D721Med (cell line): ENCODE measurements at places on chromosomes 16 and 17.

DNA sequence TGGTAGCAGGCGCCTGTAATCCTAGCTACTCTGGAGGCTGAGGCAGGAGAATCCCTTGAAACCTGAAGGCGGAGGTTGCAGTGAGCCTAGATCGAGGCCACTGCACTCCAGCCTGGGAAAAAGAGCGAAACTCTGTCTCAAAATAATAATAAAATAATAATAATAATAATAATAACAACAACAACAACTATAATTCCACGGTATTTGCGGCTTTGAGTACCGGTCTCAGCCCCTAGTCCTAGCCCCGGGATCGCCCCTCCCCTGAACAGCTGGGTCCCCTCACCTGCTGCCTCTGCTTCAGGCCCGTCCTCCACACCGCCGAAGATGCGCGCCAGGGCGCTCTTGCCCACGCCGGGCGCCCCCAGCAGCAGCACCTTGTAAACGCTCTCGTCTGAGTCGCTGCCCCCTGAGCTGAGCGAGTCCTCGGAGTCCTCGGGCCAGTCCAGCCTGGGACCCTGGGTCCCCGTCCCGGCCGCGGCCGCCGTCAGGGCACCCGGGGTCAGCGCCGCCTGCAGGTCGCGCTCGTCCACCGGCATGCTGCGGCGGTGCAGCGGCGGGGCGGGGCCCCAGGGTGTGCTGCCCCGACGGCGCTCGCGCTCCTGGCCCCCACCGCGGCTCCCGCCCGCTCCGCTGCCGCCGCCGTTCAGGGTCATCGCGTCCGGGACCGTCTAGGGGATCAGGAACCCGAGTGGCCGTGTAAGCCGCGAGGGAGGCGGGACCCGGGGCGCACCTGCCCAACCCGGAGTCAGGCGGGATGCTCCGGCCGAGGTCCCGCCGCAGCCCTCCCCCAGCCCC lies 611 bp downstream of the RRAD start:
- no peak for DNase-seq

- no peak for DNase-seq
These were observed 87.8 kb downstream of the SMG6 start for GRCh38 chr17:2215616-2216364.

DNA sequence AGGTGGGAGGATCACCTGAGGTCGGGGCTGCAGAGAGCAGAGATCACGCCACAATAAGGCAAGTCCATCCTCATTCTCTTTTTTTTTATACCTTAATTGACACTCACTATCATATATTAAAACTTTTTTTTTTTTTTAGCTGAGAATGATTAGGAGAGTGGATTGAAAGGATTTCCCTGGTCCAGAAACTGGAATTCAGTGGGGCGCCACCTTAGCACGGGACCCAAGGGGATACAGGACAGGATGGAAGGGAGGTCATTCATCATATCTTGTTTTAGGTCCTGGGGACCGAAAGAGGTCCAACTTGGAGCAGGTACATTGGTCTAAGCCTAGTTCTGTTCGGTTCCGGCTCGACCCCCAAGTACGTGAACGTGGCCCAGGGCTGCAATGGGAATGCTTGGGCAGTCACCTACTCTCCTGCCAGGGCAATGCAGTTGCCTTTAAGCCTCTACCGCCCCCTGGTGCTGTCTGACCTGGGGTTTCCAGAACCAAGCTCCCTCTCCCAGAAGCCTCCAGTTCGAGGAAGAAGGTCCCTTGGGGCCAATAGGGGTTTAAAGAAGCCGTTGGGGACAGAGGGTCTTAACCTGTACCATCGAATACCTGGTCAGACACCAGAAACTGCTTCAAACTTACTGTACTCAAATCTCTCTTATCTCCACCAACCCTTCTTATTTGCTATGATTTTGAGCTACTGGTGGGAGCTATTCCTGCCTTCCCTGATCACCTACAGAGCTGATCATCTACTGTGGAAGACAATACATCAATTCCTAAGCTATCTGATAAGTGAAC lies 19.9 kb upstream of the GPATCH8 start:
- peak; percentile 41 for DNase-seq

GRCh38 chr17:17645961-17646360 lies 35.3 kb upstream of the RAI1 start:
- no peak for DNase-seq

DNA sequence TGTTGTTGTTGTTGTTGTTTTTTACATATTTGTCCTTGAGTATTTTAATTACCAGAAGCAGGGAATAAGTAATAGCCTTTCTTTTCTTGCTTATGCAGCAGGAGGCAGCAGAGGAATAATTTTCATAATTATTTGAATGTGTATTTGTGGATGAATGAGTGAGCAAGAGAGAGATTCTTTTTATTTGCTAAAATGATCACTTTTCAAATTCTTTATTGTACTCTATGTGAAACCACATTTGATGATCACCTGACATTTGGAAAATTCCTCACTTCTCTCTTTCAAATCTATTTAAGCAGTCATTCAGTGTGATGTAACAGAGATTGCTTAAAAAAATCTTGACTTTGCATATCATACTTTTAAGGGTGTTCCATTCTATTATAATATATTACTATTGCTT lies 223.6 kb downstream of the BCAS3 start:
- DNase-seq = no peak

- no peak for DNase-seq
These were observed 10.4 kb downstream of the PRSS54 start for GRCh38 chr16:58284469-58284868.

GRCh38 chr16:85359147-85359822 lies 247.0 kb upstream of the CIBAR2 start:
- DNase-seq = no peak

- DNase-seq = no peak
These were observed 207.9 kb upstream of the RBFOX1 start for GRCh38 chr16:7124701-7125100.

DNA sequence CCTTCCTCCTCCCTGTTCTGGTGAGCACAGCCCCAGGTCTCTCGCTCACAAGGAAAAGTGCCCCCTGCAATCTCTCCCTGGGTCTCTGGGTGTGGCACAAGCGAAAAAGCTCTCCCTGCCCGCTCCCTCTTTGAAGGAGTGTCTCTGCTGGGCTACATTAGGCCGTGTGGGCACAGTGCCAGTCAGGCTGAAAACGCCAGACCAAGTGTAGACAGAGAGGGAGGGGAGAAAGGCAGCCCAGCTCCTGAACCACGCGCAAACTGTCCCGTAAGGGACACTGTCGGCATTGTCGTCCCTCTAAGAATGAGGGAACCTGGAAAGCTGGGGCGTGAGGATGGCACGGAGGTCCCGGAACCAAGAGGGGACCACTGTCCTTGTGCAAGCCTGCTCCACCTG lies 3.9 kb downstream of the SMIM5 start:
- DNase-seq = no peak
